ENCODE measurements at places on chromosomes 12 and 14.

GRCh38 chr14:55347040-55347439 is 64.6 kb downstream of the ATG14 start:
- no peak for DNase-seq

- DNase-seq, result no peak
These were observed 6.3 kb downstream of the MTHFD1 start for GRCh38 chr14:64394423-64394822.

GRCh38 chr14:71206766-71207371 is 299.6 kb downstream of the PCNX1 start:
- no peak for DNase-seq

DNA sequence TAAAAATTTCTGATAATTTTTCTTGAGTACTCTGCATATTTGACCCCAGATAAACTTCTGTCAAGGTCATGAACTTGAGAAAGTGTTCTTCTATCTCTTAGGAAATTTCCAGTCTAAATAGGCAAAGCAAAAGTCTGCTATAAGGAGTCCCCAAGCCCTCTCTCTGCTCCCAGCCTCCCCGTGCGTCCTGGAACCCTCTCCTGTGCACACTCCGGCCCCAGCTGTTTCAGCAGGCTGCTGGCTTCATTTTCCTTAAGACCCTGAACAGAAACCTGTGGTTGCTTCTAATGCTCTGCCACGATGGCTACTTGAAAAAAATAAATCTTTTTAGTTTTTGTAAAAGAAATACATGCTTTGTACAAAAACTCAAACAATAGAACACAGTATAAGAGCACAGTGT is 14.7 kb downstream of the KRT2 start:
- DNase-seq, result no peak

- DNase-seq, result no peak
These were observed 35.5 kb downstream of the CPSF6 start for GRCh38 chr12:69274861-69275260.

- no peak for DNase-seq
These were observed 1.1 kb downstream of the SMIM41 start for GRCh38 chr12:52080403-52081251.

DNA sequence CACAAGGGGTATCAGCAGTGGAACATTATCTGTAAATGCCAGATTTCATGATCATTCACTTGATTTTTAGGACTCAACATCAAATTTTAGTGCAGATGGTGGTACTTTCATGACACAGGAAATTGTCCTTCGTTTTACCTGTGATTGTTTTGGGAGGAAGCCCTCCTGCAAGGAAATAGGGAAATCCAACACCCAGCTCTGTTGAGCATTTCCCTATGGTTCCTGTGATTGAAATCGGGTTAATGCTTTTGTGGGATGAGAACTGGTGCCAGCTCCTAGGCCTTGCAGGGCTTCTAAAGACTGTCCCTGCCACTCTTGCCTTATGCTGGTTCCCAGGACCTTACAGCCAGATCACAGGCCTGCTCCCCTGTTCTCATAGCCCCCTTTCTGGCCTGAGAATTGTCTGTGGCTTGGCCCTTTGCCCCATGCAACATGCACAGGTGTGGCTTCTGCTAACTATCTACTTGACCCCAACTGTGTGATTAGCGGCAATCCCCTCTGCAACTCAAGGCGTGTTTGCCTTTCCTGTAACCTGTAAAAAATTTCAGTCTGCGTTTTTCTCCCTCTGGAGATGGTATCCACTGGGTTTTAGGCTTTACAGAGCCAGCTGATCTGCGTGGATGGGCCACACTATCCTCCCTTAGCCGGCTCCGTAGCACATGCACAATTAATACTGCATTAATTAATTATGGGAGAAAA is 112.5 kb downstream of the ETV6 start:
- DNase-seq, result no peak

- no peak for DNase-seq
These were observed 41.0 kb upstream of the DICER1 start for GRCh38 chr14:95198320-95198719.

DNA sequence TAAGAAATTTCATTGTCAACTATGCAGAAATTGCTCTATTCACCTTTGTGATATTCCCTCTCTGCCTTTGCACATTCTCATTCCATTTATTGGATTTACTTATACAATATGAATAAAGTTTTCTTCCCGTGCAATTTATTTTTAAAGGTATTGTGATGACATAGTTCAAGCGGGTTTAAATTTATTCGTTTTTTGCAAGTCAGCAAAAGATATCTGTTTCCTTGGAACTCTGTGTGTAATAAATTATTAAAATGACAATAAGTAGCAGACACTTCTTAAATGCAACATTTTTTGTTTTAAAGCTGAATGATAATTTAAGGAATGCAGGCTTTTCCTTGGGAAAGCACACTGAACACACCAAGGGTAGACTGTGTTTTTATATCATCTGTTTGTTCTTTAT is 143.1 kb downstream of the SLC41A2 start:
- no peak for DNase-seq

GRCh38 chr12:89840162-89840922 is 131.7 kb upstream of the ATP2B1 start:
- no peak for DNase-seq

DNA sequence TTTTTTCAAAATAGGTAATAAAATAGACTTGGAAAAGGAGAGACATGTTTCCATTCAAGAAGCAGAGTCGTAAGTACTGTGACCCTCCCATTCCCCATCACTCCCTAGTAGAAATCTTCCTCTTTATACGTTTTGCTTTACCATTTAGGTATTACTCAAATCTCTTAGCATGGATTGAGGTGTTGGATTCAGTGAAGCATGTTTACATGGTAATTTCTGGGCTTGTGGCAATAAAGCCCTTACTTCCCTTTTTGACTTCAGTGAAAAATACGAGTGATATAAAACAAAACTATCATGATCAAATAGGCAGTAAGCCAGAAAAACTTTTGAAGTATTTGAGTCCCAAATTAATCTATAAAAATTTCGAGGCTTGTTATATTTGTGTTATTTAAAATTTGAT is 27.4 kb downstream of the RAB21 start:
- no peak for DNase-seq

DNA sequence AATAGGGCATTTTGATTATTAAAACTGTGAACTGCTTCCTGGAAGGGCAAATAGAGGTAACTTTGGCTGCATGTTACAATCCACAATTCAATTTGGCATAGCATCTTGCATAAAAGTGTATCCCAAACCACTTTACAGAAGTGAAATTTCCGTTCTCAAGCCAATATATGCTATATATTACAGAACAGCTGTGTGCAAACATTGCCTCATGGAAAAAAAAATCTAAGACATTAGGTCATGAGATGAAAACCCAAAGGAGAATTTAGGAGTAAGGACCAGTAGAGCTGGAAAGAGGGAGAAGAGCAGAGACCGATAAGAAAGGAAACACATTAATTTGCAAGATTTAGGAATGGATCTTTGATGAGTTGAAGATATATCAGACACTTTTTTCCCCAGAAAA is 239.2 kb downstream of the PAX9 start:
- no peak for DNase-seq

- no peak for DNase-seq
These were observed 13.9 kb downstream of the CDCA4 start for GRCh38 chr14:105006831-105007592.

GRCh38 chr12:92486443-92487137 is 216.2 kb upstream of the PLEKHG7 start:
- DNase-seq, result no peak

DNA sequence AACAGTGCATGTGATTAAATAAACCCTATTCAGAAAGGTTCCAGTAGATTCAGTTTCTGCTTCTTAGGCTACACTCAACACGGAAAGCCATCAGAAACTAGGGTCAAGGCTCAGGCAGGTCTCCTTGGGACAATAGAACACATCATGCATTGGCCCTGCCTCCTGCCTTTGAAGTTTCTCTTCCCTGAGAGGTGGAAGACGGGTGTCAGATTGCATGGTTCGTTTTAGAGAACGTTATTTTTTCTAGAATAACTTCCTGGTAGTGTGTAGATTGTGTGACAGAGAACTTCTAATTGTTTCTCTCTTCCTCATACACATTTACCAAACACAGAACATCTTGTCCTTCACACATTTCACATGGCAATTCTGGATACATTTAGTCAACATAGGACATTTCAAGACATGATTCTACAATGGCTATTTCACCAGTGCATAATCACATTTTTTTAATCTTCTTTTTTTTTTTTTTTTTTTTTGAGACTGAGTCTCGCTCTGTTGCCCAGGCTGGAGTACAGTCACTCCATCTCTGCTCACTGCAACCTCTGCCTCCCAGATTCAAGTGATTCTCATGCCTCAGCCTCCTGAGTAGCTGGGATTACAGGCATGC is 106.6 kb upstream of the AMN1 start:
- no peak for DNase-seq

- no peak for DNase-seq
These were observed 10.2 kb downstream of the OR6S1 start for GRCh38 chr14:20631023-20631879.

- DNase-seq, result no peak
These were observed 131.5 kb downstream of the GPR135 start for GRCh38 chr14:59333668-59334067.

- no peak for DNase-seq
These were observed 858 bp upstream of the ANKRD13A start for GRCh38 chr12:109998241-109998903.

GRCh38 chr14:55074662-55075061 is 23.2 kb downstream of the MAPK1IP1L start:
- DNase-seq, result no peak

DNA sequence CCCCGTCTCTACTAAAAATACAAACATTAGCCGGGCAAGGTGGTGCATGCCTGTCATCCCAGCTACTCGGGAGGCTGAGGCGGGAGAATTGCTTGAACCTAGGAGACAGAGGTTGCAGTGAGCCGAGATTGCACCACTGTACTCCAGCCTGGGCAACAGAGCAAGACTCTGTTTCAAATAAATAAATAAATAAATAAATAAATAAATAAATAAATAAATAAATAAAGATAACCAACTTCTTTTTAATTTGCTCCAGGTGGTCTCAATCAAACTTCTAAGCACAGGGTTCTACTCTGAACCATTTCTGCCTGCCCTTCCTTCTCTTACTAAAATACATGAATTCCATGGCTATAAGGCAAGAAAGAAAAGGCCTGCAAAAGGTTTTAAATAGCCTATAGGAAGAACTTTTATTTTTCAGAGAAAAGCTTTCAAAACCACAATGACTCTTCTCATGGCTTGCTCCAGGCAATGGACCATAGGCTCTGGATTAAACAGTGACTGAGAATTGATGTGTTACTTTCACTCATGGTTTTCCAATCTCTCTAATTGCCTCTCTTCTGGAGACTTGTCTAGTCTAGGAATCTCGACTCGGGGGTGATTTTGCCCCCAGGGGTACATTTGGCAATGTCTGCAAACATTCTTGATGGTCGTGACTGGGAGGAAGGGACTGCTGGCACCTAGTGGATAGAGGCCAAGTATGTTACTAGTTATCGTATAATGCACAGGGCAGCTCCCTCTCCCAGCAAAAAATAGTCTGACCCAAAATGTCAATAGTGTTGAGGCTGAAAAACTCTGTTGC is 14.4 kb downstream of the IGF1 start:
- DNase-seq, result no peak

- no peak for DNase-seq
These were observed 497.1 kb downstream of the RPS29 start for GRCh38 chr14:49089107-49089506.

- no peak for DNase-seq
These were observed 54.5 kb upstream of the MAX start for GRCh38 chr14:65156568-65157366.

- DNase-seq, result no peak
These were observed 5.2 kb downstream of the KRT84 start for GRCh38 chr12:52380271-52380694.

DNA sequence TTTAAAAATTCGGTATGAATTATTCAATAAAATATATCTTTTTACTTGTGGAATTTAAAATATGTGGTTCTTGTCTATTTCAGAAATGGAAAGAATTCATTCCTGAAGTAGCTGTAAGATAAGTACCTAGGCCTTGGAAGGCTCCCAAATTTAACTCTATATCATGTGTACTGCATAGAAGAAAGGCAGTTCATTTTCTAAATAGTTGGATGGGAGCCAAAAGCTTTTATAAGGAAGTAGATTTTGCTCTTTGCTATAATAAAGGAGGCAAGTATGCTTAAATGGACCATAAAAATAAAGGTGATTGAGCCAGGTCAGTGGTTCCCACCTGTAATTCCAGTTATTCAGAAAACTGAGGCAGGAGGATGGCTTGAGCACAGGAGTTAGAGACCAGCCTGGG is 187.5 kb downstream of the ATXN7L3B start:
- no peak for DNase-seq

DNA sequence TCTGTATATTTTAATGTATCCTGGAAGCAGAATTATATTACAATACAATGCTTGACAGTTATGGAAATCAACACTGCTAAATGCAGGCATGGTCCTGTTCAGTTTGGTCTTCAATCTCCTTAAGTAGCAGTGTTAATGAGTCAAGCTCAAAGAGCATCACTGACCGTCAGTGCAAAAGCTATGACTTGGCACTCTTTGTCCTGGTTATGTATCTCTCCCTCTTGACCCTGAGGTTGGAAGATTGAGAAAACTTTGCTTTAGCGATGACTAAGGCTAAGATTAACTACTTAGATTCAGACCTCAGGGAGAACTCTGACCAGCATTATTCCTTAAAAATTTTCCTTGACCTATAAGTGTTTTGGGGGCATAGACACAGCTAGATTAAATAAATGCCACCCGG is 10.9 kb downstream of the CLEC7A start:
- no peak for DNase-seq

Data from stimulated activated CD8-positive, alpha-beta memory T cell treated with anti-CD3 and anti-CD28 coated beads, Interleukin-2, amount 100 ng/mL, for 48 hours (primary cell).